IPS DF 19.7 (cell line): ENCODE measurements at places on chromosomes 5 and 9.

GRCh38 chr5:60223342-60223741 lies 329.8 kb upstream of the PDE4D start:
- DNase-seq: no peak

GRCh38 chr9:121447321-121447834 lies 52.3 kb downstream of the GGTA1 start:
- DNase-seq: no peak

DNA sequence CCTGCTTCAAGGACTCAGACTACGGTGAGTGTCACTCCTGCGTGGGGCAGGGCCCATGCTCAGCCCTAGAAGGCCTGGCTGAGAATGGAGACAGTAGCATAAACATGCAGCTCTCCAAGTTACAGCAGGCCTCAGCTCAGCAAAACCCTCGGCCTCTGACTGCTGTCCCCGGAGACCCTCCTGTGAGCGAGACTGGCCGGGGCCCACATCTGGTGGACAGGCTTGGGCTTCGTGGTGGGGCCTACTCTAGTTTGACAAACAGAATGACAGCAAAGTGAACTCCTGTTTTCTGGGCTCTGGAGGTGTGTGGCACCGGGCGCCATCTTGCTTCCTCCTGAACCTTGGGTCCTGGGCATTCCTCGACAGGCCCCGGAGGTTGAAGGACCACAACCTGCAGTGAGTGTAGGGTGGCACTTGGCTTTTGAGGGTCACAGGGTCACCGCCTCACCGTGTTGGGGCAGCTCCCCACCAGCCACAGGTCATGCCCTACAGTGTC lies 97.5 kb downstream of the PHF2 start:
- no peak for DNase-seq

DNA sequence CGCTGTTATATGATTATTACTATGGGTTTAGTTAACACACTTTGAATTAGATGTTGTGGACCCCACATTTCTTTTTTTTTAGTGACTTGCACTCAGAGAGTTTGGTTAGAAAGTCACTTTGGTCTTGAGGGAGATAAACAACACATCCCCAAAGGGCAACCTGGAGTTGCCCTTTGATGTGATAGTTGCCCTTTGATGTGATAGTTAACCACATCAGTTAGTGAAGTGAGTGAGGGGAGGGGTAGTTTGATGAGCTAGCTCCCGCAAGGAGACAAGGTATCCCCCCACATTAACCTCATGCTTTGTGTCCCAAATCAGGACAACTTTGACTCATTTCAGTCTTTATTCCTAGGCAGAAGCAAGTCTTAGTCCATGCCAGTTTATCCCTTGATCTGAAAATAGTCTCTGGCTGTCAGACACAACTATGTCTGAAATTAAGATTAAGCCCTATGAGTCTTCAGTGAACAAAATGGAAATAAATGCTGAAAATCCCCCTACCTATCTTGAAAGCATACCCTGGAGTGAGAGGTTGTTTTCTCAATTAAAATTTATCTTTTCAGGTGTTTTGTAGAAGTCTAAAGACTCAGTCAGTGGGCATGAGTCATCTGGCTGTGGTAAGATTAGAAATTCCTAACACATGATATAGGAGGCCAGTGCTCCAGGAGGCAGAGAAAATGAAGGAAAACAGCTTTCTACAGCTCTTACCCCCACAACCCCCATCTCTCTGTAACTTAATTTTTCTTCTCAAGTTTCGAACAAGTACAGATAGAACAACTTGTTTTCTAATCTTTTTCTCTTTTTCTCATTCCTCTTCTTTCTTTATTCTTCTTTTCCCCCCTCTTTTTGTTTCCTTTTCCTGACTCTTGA lies 208.9 kb upstream of the DMRTA1 start:
- no peak for DNase-seq

DNA sequence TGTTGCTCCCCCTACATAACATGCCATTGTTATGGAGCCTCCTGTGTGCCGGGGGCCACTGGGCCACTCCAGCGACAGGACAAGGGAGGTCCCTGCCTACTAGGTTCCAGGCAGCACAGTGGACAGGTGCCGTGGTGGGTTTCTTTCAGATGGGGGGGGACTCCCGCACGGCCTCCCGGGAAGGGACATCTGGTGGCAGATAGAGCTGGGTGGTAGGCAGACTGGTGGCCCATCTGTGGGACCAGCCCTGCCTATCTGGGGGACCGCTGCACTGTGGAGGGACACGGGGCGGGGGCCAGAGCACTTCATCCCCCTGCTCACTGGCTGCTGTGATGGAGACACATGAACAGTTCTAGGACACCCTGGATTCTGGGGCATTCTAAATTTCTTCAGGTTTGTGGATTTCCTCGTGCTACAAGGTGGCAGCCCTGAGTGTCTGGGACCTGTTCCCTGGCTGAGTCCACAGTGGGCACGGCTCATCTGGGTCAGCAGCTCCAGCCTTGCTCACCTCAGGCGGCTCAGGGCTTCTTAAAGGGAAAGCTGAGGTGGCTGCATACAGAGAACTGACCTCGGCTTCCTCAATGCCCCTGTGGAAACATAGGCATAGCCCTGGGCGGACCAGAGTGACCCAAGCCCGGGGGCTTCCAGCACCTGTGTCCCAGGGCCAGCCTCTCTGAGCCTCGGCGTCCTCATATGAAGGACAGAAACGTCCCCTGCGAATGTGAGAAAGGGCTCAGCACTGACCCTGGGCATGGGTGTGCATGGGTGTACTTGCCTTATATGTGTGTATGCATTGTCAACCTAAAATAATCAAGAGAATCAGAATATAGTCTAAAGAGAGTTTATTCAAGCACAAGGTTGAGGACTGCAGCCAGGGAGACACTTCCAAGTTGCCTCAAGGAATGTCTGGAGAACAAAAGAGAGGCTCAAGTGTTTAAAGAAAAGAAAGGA lies 22.5 kb downstream of the FGD3 start:
- DNase-seq: no peak

- no peak for DNase-seq
Measured at GRCh38 chr9:134205672-134206310, 41.4 kb upstream of the RNU6ATAC start.

- DNase-seq: no peak
Measured at GRCh38 chr5:154197801-154198491, 7.4 kb downstream of the GALNT10 start.

DNA sequence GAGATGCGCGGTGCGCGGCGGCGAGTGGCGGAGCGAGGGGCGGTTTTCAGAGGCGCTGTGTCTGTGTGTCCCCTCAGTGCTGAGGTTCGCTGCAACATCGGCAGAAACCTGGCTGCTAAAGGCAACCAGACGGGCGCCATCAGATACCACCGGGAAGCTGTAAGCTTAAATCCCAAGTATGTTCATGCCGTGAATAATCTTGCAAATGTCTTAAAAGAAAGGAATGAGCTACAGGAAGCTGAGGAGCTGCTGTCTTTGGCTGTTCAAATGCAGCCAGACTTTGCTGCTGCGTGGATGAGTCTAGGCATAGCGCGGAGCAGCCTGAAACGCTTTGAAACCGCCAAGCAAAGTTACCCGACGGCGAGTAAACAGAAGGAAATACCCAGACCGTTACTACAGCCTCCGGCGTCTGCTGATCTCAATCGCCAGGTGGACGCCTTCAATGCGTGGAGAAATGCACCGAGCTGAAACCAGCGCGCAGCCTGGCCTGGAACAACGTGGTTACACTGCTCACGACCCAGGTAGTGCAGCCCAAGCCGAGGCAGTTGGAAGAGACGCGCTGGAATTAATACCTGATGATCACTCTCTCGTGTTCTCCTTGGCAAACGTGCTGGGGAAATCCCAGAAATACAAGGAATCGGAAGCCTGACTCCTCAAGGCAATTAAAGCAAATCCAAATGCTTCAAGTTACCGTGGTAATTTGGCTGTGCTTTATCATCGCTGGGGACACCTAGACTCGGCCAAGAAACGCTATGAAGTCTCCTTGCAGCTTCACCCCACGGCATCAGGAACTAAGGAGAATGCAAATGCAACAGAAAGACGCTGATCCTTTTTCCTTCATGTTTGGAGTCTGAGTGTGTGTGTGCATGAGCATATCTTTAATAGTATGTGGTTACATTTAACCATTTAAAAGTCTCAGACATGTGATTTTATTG lies 15.9 kb downstream of the OR2V1 start:
- DNase-seq: no peak

DNA sequence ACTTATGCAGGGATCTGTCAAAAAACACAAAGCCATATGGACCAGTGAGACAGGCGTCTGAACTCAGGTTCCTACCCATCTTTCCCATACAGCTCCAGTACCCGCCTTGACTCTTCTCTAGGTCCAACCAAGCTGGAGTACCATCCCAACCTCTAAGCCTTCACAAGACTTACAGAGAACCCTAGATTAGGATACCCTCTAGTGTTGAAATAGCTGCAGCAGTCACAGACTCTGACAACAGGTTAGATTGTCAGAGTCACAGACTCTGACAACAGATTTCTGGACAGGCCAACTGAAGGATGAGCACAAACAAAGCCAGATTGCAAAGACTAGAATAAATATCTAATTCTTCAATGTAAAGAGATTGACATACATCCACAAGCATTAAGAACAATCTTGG lies 266.1 kb downstream of the GRIA1 start:
- DNase-seq: no peak

DNA sequence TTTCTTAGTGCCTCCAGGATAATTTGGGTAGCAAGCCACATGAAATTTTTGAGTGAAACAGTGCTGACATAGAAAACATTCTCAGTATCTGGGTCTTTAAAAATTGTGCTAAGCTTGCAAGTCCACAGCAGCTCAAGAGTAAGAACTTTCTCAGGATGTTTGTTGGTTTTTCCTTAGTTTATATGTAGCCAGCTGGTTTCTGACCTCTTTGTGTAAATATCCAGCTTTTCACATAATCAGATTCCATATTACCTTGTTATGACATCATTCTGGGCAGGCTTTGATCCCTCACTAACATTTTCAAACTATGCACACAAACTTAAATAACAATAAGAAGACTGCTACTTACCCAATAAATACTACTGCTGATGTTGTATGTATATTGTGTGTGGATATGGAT lies 82.9 kb upstream of the VCAN start:
- no peak for DNase-seq

DNA sequence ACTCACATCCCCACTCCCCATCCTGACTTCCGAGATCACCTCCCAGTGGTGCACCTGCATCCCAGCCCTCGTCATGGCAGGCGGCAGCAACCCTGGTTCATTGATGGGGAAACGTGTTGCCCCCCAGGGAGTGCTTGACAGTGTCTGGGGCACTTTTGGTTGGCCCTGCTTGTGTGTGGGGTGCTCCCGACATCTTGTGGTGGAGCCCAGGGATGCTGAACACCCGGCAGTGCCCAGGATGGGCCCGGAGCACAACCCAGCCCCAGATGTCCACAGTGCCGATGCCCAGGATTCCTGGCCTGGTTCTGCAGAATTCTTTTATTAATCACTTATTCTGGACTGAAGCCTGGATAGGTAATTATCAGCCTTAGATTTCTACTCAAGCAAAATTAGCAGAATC lies 3.7 kb downstream of the MRPL36 start:
- DNase-seq: no peak

GRCh38 chr5:13276156-13276555 lies 668.3 kb downstream of the DNAH5 start:
- no peak for DNase-seq

DNA sequence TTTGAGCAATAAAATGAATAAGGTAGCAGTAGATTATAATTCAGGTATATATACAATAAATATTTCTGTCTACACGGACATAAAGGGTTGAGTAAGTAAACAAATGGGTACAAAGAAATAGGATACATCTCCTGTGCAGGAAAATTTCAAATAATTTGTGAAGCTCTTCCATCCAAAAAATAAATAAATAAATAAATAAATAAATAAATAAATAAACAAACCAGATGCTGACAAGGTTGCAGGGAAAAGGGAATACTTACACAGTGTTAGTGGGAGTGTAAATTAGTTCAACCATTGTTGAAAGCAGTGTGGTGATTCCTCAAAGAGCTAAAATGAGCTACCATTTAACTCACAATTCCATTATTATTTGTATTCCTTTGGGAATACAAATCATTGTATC lies 227.3 kb upstream of the CDH18 start:
- no peak for DNase-seq

- DNase-seq: no peak
Measured at GRCh38 chr9:80013891-80014290, 442.1 kb downstream of the TLE4 start.

DNA sequence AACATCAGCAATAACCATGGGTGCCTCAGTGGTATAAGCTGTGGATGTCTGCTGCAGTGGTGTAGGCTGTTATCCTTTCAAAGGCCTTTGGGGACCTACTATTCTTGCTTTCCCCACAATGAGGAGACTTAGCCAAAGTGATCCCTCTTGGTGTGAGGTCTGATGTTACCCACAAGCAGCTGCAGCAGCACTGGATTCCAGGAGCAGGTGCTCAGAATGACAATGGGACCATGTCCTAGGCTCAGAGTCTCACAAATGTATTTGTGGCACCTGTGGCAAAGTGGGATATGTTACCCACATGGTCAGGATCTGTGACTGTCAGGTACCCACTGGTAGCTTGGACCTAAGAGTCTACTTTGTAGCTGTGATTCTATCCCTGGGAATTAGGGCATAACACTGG lies 70.4 kb downstream of the RNF130 start:
- no peak for DNase-seq

GRCh38 chr5:14438195-14438606 lies 143.4 kb upstream of the OTULINL start:
- DNase-seq: no peak

DNA sequence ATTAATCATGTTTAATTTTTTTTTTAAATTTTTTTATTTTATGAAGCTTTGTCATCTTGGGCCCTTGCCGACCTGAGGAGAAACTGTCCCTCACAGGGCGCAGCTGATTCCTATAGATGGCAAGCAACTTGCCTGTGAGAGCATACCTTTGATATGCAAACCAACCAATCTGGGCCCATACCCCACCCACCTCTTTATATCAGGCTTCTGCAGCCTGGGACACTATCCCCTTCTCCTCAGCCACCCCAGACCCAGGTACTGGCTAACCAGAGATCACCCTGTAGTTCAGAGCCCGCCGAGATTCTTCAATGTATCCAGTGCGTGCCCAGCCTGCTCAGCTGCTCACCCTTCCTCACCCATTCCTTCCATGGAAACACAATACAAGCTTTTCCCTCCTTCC lies 18.7 kb upstream of the AGGF1 start:
- DNase-seq: no peak

GRCh38 chr5:180782748-180783147 lies 19.9 kb downstream of the MGAT1 start:
- no peak for DNase-seq
